ENCODE measurements at places on chromosomes 2 and 18. TPM values are rescaled to one million over a fixed set of nuclear protein-coding genes. Genes with fewer than 3 reads are reported as not detected.
A peak's percentile ranks its signal among the peaks of the same experiment; 100 is the strongest.

C2orf78 gene
- 0.06 TPM for total RNA-seq

- no peak for DNase-seq
Measured at GRCh38 chr2:25304321-25304720, 37.4 kb downstream of the DNMT3A start.

DNA sequence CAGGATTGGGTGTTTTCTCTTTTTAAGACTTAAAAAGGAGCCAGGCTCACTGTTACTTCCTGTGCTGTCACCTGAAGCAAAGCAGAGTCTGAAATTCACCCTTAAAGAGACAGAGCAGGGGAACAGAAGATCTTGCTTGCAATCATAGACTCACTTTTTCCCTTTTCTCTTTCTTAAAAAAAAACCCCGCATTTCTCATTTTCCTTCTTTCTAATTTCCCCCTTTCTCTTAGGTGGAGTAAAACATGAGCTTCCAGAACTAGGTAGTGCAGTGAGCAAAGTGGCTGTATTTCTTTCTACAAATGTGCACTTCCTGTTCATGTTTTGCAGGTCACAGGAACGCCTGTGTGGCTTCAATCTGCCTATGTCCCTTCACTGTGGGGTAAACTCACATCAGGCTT lies 381.2 kb downstream of the LPIN1 start:
- DNase-seq, result no peak

POMC gene
- total RNA-seq, result not detected

DNA sequence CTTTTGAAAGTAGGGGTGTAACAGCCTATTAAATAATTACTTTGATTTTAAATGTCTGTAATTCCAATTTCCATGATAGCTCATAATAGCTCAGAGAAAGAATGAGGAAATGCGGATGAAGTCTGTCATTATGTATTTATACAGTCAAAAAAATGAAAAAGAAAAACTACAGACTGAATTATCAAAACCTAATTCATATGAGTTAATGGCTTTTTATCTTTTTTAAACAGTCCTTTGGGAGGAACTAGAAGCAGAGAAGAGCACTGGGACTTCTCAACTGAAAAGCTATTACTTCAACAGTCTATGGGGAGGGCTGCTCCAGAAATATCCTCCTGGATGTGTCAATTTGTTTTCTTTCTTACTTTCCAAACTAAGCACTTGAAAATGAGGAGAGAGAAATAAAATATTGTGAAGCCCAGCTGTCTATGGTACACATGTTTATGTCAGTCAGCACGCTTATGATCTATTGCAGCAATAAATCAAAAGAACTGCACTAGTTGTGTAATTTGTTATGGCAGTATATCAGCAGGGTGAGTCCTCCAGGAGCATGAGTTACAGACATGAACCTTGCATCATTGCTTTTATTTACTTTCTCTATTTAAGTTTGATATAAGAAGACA lies 1550.2 kb downstream of the LRP1B start:
- DNase-seq, result no peak

IL1RL1 gene
- not detected for total RNA-seq

DNA sequence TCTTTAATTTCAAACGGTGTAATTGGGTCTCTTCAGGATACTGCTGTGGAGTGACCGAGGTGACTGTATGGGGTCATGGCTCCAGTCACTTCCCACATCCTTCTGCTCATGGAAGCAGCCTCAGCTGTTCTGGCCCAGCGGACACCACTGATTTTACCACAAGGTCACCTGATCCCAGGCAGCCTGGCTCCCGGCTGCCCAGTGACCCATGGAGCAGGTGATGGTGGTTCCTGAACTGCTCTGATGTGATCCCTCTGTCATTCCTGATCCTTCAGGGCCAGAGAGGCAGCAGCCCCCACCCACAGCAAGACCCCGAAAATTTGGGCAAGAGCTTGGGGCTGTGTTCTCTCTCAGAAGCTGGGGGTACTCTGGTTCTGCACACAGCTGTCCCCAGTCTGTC lies 35.5 kb upstream of the HS6ST1 start:
- DNase-seq, result no peak

DNA sequence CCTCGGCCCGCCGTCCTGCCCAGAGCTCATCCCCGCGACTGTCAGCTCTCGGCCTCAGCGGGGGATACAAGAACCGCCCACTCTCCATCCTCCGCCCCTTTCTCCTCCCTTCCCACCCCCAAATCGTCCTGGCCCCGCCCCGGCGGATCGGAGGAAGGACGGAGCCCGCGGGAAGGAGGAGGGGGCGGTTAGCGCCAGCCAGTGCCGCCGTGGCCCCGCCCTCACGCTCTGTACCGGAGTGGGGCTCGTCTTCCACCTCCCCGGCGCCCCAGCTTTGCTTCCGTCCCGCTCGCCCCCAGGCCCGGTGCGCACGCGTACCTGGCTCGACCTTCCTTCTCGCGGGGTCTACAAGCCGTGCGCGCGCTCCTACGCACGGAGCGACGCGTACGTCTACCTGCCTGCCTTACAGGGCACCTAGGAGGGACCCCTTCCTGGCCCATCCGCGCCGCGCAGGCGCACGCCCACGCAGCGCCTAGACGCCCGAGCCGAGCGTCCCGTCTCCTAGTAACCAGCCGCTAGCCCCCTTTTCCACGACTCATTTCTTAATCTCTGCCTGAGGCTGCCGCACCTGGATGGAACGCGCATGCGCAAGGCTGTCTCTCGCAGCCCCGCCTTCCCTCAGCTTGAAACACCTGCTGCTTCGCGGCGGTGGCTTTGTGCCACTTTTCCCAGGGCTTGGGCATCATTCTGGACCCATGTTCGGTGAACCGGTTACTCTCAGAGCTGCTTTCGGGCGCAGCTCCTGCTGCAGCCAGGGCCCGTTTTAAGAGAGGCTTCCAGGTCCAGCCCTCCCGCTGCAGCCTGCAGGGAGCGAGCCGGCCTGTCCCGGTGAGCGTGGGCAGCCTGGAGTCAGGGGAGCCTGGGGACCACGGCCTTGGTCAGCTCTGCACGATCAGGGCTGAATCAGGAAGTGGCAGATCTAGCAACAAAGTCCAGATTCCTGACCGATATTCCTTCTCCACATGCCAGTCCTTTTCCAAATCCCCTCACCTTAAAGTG lies at the start of gene C2orf15:
Gene C2orf15, plus strand, starts transcription at position 598 of the 999 bp plus-strand sequence. CDS start 8,852 bp downstream, outside the sequence.
- DNase-seq, result peak; percentile 98

GRCh38 chr2:215668378-215668775 lies 232.5 kb upstream of the FN1 start:
- no peak for DNase-seq

DYTN gene
- not detected for total RNA-seq

DNA sequence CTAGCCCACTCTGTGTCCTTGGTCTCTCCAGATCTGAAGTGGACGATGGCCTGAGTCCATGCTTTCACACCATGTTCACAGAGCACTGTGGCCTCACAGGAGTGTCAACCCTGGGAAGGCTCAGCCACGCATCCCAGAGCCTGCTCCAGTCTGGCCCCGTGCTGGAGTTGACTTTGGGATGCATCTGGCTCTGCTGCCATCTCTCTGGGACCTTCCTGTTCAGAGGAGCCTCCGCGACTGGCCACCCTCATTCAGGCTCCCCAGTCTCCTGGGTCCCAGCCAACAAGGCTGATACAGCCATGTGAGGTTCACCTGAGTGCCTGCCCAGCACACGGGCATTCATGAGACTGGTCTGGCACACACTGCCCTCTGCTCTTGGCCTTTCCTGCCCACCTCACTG lies 199.7 kb upstream of the RAB6C start:
- DNase-seq, result no peak

- DNase-seq, result no peak
Measured at GRCh38 chr2:218829868-218830451, 1.6 kb downstream of the PRKAG3 start.

MCEE gene
- 8.0 TPM for total RNA-seq

DNA sequence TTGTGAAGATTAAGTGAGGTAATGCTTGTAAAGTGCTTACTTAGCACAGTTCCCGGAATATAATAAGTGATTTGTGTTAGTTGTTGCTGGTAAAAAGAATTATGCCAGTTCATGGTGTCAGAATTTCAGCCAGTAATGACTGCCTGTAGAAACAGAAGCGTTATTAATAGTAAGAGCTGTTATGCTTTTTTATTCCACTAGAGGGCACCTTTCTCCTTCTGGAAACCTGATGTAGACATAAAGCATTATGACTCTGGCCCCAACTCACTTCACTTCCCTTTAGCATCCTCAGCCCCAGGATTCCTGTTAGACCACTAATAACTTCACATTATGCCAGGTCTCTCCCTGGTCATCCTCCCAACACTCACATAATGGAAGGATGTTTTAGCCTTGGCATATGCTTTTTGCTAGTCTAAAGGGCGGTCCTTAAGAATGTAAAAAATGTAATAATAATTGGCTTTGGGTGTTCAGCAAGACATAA lies 34.9 kb downstream of the C18orf54 start:
- DNase-seq, result peak; percentile 74

DNA sequence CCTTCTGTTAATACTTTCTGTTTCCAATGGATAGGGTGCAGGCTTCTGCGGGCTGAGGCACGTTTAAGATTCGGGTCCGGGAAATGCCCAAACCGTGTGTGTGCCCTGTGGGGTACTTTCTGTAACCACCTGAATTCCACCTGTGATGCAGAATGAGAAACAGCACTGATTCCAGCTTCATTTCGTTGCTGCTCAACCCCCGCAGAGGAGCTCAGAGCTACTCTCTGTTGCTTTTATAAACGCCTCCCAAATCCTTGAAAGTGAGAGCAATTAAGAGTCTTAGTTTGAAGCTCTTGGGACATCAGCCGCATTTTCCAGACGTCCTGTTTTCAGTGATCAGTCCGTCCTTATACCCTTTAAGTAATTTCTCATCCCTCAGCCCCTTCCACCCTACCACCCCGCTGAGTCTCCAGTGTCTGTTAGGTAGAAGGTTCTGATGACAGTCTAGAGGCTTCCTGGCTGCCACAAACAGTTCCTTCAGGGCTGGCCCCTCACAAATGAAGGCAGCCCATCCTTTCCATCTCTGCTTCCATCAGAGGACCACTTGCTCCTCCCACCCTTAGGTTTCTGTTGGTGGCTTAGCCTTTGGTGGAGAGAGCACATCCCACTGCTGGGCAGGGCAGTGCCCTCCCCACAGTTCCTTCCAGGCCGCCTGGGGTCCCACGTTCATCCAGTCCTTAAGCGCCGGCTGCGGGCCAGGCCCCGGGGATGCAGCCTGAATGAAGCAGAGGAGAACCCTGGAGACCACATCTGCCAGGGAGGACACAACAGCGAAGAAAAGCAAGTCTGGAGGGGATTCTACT lies 230.1 kb downstream of the SEPTIN10 start:
- no peak for DNase-seq

ETAA1 gene
- total RNA-seq, result 77.0 TPM

DNA sequence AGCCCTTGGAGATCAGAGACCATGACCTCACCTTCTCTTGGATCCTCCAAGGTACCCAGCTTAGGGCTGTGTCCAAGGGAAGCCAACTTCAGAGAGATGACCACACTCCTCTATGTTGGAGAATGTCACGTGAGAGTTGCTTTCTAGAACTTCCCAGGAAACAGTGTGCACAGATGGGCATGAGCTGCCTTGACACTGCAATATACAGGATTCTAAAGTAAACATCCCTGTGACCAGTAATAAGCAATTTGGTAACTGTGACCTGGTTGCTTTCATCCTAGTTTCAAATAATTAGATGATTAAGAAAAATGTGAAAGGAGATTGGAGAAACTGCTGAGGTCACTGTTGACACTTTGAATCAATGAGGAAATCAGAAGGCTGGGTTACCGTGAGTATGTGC lies 181.1 kb upstream of the EPAS1 start:
- no peak for DNase-seq

DNA sequence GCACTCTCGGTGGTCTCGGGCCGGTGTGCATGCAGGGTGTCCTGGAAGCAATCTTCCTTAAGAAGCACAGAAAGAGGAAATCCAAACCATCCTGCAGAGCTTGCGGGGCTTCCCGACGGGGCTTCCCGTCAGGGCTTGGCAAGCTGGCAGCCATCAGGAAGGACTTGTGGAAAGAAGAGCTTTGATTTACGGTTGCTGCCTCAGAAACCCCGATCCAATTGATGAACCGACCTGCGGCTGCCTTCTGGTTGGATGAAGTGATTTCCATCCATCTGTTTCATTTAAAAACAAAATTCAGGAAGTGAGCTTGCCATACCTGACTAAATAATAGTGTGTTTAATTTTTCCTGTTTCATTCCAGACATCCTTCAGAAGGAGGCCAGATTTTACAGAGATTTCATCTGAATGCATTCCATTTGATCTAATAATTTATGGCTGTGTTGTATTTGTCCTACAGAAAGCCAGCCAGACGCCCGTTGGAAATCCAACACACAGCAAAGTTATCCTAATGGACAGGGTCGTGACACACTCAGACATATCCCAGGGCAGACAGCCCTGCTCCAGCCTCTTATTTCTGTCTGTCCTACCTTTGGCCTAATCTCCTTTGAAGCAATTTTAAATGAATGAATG lies 141.3 kb downstream of the SEPTIN10 start:
- no peak for DNase-seq

- no peak for DNase-seq
Measured at GRCh38 chr2:197306696-197307040, 3.9 kb downstream of the ANKRD44 start.

DNA sequence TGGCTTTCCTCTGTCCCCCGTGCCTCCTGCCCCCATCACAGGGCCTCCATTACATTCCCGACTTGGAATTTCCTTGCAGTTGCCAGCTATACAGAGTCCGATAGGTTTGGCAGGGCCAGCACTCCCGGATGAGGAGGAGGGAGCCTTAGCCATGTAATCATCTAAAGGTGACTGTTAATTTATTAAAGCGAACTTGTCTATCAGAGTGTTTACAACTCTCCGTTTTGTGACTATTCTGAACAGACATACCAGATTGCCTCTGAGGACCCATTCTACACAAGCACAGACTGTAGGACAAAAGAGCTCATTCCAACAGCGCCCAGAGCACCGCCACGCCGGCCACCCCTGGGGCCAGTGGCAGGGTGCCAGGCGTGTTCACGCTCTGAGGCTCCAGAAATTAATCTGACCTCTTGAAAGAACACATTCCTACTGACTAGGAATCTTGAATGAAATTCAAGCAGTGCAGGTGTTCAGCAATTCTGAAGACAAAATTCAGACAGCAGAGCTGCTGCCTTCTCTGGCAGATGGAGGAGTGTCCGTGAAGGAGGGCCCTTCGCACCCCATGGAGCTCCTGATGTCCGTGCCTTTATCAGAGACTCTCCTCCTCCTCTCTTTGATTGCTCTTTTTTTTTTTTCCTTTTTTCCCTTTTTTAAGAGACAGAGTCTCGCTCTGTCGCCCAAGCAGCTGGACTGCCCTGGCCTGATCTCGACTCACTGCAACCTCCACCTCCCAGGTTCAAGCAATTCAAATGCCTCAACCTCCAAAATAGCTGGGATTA lies 58.1 kb upstream of the RALBP1 start:
- DNase-seq, result peak; percentile 49

GRCh38 chr18:79400591-79401381 lies 5.1 kb downstream of the NFATC1 start:
- DNase-seq, result peak; percentile 42

Measured in neural progenitor cell (in vitro differentiated cells).